ENCODE measurements at places on chromosomes 2 and 18. TPM values are rescaled to one million over a fixed set of nuclear protein-coding genes. Genes with fewer than 3 reads are reported as not detected.

- no peak for DNase-seq
These were observed 30.6 kb downstream of the SOWAHC start for GRCh38 chr2:109644571-109645275.

GRCh38 chr2:138779781-138780445 is at the start of gene NXPH2:
Gene NXPH2, minus strand, starts transcription at chr2:138780390. Its CDS starts 149 bp downstream, at chr2:138780241.
- no peak for DNase-seq

Gene SOWAHC
- 20.3 TPM for polyA plus RNA-seq

Gene HOXD10
- polyA plus RNA-seq: 123 TPM

DNA sequence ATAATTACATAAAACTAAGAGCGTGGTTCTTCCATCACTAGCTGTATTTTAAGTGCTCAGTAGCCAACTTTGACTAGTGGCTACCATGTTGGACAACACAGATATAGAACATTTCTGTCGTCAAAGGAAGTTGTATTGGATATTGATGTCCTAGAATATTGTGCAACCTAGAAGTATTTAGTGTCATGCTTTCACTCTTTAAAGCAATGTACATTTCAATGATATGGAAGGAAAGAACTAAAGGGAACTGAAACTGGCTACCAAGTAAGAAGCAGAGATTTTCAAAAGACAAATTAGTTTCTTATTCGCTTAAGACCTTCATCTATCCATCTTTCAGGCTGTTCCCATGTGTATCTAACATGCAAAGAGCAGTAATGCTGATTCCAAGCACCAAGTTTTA is 85.4 kb upstream of the EML6 start:
- DNase-seq: no peak

Gene SLC9A4
- 7.8 TPM for polyA plus RNA-seq

- DNase-seq: peak; percentile 20
These were observed 21.2 kb downstream of the GRB14 start for GRCh38 chr2:164599954-164600589.

- DNase-seq: no peak
These were observed 43.1 kb downstream of the INPP4A start for GRCh38 chr2:98487806-98488189.

Gene NETO1
- 0.90 TPM for polyA plus RNA-seq

GRCh38 chr2:120631236-120631635 is 104.4 kb upstream of the GLI2 start:
- no peak for DNase-seq

Data from right renal pelvis (tissue), 4 donors.